T-helper 1 cell (primary cell): ENCODE measurements at places on chromosomes 1 and 21.

GRCh38 chr1:103527331-103527730 is 1.8 kb downstream of the RNPC3 start:
- no peak for DNase-seq

GRCh38 chr21:21003701-21004100 is 5.5 kb downstream of the NCAM2 start:
- no peak for DNase-seq

DNA sequence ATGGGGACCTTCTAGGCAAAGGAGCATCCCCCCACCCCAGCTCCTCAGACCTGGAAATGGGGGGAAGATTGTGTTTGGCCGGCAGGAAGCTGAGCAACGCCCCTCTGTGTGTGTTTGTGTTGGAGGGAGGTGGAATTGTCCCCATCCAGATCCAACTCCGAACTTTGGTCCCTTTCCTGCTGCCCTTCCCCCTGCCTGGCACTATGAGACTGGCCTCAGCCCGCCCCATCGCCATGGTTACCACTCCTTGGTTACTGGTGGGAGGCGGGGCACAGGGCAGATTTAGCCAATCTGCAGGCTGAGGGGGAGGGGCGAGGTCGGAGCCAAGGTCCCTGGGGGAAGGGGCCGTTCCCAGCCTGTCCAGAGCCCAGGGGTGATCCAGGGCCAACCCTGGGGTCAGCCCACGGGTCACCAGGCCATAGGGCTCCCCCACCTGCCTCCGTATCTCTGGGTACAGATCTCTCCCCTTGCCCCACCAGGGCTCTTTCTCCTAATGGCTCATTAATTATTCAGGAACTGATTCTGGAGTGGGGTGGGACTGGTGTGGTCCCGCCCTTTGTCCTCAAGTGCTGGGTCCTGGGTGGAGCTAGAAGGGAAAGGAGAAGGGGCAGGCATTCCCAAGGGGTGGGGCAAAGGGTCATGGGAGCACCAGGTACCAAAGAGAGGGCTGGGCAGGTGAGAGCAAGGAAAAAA is 15.2 kb downstream of the PTPRF start:
- no peak for DNase-seq

DNA sequence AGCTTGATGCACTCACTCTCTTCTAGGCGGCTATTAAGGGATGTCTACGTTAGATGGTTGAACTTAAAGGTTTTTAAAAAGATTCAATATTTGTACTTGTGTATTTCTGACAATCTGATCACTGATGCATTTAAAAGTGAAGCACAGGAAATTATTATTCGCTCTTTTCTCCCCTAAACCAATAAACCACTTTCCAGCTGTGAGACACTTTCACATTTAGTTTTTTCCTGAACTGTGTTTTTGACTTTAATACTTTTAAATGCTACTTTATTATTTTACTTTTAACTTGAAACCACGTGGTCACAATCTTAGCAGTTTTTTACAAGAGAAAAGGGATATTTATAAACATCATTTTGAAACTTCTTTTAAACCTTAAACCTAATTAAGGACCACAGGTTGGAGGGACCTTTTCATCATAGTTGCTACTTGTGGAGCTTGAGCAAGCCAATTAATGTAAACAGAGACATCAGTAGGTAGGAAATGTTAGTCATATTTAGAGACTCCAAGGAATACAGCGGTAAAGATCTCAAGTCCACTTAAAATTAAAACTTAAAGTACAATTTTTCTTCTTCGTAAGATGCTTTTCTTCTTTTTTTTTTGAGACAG is 9.2 kb downstream of the WDR26 start:
- DNase-seq = no peak

- DNase-seq = no peak
Observed at GRCh38 chr1:30409476-30410152, 313.8 kb downstream of the MATN1 start.

DNA sequence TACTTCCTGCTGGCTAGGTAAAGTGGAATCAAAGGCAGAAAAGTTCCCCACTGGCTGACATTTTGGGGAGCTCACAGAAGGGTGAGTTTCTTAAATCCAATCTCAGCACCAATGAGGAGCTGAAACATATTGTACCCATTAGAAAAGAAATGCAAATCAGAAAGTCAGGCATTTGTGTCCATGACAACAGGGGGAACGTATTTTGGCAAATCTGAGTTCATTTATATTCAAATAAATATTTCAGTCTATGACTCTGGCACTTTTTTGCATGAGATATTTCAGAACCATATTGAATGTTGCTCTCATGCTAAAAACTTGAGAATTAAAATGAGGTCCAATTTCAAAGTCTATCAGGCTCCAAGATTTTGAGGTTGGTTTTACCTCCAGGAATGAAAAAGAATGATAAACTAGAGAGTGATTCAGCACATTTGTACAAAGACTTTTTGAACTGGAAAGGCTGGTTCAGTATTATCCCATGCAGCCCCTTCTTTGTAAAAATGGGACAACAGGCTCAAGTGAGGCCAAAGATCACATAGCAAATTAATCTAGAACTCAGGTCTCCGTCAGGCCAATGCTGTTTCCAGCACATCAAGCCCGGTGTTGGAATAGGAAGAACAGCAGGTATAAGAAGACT is 202.2 kb downstream of the RRAGC start:
- no peak for DNase-seq

DNA sequence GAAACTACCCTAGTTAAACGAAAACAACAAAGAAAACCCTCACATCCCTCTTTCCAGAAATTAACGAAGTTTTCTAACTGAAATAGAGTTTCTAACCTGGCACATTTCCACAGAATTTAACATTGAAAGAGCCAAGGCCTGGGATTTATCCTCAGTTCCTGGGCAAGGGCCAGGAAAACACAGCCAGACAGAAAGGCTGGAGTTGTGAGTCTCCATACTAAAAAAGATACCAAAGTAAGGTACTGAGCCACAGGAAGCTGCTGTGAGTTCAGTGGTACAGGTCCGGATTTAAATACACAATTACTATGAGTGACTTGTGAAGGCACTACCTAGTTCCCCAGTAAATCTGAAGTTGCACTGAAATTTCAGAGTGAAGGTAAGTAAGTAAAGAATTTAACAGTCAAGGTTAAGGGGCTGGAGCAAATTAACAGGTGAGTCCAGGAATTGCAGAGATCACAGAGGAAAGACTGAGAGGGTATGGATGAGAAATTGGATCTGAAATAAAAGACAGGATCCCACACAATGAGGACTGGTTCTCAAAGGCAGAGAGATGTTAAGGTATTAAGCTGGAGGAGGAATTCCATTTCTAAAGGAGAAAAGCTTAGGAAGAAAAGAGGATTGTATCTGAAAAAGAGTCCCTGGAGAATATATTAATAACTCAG is 905 bp downstream of the LIX1L start:
- DNase-seq = no peak

DNA sequence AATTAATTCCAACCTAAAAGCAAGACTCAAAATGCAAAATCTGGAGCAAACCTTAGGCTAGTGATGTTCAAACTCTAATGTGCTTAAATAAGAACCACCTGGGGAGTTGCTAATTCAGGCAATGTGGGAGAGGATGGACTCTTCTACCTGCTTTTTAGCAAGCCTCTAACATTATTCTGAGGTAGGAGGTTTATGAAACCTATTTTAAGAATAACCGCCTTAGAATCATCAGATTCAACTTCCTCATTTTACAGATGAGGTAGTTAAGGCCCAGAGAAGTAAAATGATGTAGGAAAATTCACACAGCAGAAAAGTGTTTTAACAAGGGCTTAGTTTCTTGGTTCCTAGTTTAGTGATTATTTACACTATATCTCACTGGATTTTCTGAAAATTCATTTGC is 8.6 kb upstream of the NTNG1 start:
- DNase-seq = no peak

DNA sequence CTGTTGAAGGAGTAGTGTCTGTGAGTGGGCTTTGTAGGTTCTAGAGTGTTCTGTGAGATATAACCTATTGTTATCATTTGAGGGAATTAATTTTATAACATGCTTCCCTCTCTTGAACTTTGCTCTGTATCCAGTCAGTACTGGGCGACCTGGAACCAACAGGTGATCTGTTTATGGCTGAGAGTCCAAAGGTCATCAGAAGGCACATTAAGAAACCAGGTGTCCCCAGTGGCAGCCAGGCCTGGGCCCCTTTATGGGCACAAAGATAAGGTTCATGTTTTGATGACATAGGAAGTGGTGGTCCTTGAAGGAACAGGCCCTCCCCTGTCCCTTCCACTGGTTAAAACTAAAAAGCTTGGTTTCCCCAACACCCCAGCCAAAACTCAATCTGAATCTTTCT is 61.1 kb downstream of the FHAD1 start:
- no peak for DNase-seq

DNA sequence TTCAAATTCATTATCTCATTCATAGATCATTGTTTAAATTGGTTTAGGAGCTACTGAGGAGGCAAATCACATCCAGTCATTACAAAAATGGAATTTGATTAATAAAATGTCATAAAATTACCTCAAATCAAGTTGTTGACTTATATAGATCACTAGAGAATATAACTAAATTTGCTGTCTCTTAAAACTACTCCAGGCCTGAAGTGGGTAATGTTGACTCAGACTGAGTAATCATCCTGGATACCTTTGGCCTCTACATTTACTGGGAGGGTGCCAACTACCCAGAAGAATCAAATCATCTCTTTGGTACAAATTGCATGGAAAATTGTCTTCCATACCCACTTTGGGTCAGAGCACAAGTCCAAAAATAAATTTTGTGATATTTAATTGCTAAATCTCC is 191.2 kb upstream of the GREM2 start:
- no peak for DNase-seq

DNA sequence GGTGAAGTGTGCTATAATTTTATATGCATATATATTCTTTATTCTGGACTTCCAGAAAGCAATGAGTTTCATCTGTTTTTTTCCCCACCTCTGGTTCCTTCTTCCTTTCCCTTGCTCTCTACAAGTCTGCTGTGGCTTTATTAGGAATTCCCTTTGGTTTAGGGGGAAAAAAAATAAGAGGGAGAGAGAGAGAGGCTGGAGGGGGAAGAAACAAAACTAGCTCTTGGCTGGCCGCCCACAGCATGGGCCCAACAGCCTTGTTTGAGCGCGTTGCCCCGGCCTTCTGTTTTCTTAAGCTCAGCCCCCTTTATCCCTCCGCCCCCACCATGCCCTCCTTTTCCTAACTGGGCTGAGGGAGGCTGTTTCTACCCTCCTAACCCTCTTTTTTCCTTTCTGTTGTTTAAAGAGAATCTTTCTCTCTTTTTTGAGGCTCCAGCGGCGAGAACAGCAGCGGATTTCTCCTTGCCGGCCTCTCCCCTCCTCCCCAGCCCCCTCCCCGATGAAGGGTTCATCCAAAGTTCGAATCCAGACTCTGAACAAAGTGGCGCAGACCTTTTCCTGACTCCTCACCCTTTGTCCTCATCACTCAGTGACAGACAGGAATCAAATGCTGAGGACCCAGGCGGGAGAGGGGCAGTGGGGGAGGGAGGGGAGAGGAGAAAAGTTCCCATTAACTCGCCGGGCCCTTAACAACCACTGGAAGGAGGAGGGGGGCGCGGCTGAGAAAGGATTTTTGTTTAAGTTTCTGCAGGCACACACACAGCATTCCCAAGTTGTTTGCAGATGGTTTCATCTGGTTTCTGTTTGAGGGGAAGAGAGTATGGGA is 29.7 kb downstream of the PBX1 start:
- no peak for DNase-seq

DNA sequence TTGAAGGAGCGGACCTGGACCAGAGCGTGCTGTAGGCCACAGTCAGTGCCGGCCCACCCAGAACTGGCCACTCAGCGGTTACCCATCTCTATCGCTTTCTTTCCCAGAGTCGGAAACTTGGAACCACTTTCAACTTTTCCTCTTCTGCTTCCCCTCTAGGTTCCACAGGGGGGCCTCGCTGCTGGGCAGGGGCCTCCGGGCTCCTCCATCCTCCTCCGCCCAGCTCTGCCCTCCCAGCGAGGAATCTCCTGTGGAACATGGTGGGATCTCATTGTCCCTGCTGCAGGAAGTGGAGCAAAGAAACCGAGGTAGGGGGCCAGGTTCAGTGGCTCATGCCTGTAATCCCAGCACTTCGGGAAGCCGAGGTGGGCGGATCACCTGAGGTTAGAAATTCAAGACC is 139.2 kb downstream of the ETS2 start:
- DNase-seq = no peak
